ENCODE measurements at places on chromosomes 11 and 22.

DNA sequence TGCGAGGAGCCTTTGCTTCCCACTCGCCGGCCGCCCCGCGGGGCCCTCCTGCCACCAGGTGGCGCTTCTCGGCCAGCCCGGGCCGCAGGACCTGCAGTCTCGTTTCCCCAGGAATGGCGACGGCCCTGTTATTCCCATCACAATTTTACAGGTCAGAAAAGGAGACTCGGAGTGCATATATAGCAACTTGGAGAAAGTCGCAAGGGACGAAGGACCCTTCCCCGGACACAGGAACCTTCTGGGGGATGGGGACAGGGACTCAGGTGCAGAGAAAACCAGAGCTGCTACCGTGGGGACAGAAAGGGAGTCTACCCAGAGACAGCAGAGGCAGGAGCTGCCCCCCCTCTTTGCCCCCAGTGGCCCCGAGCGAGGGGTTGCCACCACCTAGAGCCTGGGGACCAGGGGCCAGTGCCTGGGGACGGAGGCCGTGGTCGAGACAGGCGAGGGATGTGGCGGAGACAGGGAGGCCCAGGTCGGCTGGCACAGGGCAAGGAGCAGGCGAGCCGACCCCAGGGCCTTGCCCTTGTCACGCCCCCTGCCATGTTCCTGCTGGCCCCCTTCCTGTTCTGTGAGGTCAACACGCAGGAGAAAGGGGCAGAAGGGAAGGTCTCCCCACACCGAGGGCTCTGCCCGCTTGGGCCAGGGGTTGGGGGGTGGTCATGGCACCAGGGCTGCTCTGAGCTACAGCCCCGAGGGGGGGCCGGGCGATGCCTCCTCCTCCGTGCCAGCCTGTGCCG lies 3.5 kb upstream of the KRTAP5-6 start:
- DNase-seq: peak; percentile 42

DNA sequence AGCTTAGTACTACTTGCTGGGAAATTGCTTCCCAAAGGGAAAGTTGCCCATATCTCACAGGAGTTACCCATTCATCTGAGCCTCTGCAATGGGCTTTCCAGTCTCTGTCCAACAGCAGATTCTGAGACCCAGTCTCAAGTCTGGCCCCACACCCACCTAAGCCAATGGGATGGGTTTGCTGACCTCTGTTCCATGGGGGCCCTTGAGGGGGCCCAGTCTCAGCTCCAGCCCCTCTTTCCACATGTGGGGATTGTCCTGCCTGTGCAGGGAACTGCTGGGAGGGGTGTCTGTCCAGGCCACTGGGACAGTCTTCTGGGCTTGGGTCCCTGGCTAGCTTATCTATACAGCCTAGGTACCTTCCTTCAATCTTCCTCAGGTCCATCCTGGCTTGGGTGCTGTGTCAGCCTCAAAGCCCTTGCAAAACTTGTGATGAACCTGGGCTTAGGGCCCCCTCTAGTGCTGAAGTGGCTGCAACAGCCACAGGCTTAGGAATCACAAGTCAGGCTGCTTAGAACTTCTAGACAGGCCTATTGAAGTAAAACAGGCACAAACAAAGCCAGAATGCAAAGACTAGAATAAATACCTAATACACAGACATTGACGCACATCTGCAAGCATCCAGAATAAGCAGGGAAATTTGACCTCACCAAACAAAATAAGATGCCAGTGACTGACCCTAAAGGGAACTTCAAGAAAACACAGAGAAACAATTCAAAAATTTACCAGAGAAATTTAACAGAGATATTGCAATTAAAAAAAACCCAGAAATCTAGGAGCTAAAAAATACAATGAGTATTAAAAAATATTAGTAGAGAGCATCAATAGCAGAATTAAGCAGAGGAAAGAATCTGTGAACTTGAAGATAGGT lies 11.7 kb upstream of the PATL1 start:
- peak; percentile 15 for DNase-seq

GRCh38 chr11:122812638-122813037 lies 25.7 kb upstream of the CRTAM start:
- no peak for DNase-seq

GRCh38 chr11:2300936-2301630 lies 635 bp downstream of the C11orf21 start:
- DNase-seq: no peak

GRCh38 chr11:61983419-61983818 lies 16.0 kb upstream of the FTH1 start:
- no peak for DNase-seq

DNA sequence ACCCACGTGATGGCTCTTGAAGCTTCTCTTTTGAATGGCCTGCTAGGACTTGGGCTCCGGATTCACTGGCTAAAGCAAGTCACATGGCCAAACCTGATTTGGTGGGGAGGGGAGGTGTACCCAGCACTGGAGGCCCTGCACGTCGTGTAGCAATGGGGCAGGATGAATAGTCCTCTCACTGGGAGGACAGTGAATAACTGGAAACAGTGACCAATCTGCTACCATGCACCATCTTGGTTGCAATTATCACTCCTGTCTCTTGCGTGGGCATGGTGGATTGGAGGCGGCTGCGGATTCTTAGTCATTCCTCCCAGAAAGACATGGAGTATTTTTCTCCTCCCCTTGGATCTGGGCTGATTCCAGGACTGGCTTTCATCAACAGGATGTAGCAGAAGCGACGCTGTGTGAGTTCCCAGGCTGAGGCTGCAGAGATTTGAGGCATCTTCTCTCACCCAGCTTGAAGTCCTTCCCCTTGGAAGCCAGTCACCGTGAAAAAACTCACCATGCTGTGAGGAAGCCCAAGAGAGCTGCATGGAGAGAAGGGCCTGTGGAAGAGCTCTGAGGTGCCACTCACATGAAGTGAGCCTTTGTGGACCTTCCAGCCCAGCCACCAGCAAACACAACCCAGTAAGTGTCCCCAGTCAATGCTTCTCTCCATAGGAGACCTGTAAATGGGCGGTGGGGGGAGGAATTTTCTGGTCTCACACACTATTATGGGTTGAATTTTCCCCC lies 70.4 kb downstream of the IGLL1 start:
- DNase-seq: no peak

GRCh38 chr11:20022363-20023081 lies 137.8 kb downstream of the DBX1 start:
- DNase-seq: no peak

DNA sequence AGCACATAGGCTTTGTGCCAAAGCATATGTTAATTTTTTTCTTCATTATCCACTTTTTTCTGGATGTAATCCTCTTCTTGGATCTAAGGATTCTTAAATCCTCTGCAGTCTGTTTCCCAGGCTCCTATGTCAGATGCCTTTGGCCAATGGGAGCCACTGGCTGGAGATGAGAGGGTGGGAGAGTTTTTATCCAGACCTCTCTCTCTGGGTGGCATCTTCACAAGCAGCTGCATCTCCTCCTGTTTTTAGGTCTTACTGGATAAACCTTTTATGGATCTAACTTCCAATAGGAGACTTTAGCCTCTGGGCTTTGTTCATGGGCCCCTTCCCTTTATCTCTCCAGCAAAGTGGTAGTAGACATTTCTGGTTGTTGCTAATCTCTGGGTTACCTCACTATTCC lies 22.4 kb upstream of the MPPED2 start:
- no peak for DNase-seq

GRCh38 chr11:100791103-100791502 lies 104.0 kb downstream of the ARHGAP42 start:
- no peak for DNase-seq

DNA sequence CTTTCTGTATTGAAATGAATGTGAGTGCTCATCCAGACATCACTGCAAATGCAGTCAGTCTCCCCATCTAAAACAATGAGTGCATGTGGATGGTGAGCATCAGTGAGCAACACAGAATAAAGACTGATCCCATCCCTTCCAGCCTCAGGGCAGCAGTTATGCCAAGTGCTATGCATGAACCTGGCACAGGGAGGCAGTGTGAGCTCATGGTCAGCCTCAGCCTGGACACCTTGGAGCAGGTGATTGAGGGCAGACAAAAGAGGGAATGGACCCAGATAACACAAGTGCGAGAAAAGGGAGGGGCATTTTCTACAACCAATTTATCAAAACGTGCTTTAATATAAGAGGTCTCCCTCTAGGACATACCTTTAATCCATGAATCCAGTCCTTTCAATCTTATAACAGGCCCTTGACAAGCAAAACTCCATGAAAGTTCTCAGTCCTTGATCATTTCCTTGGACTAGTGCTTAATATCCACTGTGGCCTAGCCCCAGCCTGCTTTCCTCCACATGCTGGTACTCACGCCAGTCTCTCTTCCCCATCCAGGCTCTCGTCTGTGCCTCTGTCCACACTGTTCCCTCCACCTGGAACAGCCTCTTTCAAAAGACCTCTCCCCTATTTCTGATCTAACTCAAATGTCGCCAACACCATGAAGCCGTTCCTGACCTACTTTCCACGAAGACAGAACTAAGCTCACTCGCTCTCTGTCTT lies 50.5 kb upstream of the LRRC55 start:
- DNase-seq: no peak

- DNase-seq: no peak
Measured at GRCh38 chr11:3853545-3853842, 2.0 kb upstream of the STIM1 start.

DNA sequence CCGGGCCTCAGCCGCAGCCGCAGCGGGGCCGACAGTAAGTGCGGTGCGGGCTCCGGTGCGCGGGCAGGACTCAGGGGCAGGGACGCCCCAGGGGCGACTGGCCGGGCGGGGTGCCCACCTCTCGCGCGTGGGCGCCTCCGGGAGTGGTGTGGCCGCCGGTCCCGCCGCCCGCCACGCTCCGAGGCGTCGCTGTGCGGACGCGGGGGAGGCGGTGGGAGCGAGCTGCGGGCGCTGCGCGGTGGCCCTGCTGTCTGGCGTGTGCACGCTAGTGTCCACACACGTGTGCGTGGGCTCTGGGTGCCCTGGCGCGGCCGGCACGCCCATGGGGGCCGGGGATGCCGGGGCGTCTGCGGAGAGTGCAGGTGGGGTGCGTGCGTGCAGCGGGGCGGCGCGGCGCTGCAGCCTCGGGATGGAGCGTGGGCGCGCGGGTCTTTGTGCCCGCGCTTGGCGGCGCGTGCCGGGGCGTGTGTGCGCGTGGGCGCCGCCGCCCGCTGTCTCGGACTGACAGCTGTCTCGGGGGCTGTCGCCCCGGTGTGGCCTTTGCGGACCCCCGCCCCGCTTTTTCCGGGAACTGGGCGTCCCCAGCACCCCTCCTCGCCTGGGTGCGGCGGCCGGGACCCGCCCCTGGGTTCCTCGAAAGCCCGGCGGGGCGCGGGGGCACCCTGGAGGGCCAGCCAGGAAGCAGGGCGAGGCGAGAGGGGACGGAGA lies 804 bp downstream of the KCNK4 start:
- no peak for DNase-seq

- no peak for DNase-seq
Measured at GRCh38 chr11:75135021-75135650, 15.8 kb upstream of the SLCO2B1 start.

DNA sequence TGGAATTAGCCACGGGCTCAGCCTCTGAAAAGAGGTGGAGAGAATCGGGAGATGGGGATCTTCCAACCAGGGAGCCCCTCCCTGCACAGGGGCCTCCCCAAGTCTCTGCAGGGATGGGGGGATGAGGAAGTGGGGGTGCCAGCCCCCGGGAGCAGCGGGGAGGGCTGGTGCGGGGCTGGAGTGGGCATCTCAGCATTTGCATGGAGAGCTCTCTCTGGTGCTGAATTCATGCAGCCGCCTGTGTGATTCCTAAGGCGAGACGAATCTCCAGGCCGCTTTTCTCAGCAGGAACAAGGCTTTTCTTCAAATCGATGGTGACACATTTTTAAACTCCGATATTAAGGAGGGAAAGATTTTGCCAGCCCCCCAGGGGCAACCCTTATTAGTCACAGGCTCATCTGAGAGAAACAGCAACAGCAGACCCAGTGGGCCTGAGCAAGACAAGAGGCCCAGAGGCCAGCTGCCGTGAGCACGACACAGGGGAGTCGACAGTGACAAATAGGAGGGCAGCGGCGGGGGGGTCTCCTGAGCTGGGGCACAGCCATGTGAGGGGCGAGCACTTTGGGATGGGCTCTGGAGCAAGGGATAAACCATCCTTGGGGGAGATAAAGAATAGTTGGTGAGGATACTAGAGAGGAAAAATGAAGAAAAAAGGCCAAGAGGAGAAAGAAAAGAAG lies 29.0 kb downstream of the MACROD1 start:
- DNase-seq: no peak

DNA sequence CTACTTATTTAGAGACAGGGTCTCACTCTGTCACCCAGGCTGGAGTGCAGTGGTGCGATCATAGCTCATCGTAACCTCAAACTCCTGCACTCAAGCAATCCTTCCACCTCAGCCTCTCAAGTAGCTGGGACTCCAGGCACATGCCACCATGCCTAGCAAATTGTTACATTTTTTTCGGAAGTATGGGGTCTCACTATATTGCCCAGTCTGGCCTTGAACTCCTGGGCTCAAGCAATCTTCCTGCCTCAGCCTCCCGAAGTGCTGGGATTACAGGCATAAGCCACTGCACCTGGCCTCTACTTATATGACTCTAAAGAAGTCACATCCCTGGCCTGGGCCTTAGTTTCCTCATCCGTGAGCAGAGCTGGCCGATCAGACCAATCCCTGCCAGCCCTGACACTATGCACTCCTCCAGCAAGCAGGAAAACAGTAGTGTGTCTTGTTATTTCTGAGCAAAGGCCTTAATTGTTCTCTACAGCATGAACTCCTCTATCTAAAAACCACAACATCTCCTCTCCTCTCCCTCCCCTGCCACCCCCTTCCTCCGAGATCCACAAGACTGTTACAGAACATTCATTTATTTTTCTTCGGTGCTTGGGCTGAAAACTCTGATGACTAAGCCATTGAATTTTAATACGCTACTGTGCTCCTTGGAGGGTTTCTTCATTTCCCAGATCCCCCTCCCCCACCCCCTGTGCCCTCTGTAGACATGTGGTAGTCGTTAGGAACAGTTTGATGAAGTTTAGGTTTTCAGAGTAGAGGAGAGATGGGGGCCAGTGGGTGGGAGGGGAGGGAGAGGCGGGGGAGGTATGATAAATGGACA lies 91.5 kb downstream of the ABTB2 start:
- no peak for DNase-seq

DNA sequence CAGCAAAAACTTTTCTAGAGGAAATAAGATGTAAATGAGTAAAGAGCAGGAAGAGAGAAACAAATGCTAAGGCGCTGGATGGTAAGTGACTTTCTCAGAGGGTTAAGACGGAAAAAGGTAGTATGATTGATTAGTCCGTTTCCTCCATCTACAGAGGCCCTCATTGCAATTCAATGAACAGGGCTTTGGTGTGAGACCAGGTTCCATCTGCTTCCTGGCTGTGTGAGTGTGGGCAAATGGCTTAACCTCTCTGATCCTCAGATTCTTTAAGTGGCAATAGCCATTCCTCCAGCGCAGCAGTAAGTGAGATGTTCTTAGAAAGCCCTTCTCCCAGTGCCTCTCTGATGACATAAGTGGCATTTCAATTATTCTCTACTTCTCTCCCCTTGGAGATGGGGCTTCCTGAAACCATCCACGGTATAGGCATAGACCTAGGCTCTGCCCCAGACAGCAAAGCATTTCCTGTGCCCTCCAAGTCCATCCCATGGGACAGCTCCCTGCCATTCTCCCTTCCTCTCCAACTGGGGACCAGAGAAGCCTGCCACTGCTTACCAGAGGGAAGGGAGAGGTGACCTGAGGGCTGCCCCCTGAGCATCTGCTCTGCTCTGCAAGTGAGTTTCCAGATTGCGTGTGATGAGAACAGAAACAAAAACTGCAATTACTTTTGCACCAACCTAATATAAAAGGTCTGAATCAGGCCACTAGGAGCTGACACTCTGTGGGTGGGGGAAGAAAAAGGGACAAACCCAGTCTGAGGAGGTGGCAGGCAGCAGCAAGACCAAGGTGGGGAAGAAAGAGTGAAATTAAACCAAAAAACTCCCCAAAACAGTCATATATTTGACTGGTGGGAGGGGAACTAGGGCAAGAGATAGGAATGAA lies 12.7 kb upstream of the CD44 start:
- DNase-seq: peak; percentile 17

GRCh38 chr11:132357811-132358572 lies 987.6 kb downstream of the NTM start:
- no peak for DNase-seq

Data from activated naive CD8-positive, alpha-beta T cell treated with anti-CD3 and anti-CD28 coated beads, Interleukin-2, amount 50 U/mL, for 16 hours (primary cell).